ENCODE measurements at places on chromosomes 7 and 10. TPM values are rescaled to one million over a fixed set of nuclear protein-coding genes. Genes with fewer than 3 reads are reported as not detected.

Gene ARID5B
- total RNA-seq, result 1.5 TPM

Gene SLC29A4
- total RNA-seq, result 8.8 TPM

Gene LIPM
- not detected for total RNA-seq

DNA sequence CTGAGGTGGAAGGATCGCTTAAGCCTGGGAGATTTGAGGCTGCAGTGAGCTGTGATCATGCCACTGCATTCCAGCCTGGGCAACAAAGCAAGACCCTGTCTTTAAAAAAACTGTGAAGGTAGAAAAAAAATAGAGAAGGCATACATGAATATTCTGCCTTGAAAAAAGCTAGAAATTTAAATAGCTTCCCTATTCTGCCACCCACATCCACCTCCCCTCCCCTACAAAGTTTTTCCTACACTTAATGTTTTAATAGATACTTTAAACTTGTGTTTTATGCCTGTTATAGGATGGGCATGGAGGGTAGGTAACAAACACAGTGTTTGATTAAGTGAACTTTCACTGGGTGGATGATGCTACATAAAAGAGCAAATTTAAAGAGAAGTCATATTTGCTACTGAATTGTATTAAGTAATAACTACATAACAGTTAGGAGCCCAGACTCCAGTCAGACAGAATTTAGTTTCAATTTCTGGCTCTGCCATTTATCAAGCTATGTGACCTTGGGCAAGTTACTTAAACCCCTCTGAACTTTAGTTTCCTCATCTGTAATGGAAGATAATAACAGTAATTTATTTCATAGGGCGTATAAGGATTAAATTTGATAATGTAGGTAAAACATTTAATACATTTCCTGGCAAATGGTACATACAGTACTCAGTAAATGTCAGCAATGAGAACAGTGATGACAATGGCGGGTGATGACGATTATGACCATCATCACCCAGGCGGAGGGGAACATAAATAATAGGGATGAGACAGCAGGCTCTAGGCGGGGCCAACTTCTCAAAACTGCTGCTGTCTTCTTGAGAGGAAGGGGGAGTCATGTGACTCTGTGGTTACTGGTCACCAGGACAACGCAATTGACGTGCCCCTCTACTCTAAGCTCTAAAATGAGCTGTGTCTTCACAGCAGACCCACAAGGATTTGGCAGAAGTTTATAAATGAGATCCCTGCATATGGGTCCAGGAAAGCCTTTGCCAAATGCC, 15.8 kb downstream of the DNMBP start:
- H3K27ac ChIP-seq, result no peak overlapping the region
- no peaks in the 10 kb centered on the region for H3K27me3 ChIP-seq
- H3K4me1 ChIP-seq, result no peaks in the 10 kb centered on the region
- no peak overlapping the region for H3K4me3 ChIP-seq
- no peaks in the 10 kb centered on the region for H3K36me3 ChIP-seq

DNA sequence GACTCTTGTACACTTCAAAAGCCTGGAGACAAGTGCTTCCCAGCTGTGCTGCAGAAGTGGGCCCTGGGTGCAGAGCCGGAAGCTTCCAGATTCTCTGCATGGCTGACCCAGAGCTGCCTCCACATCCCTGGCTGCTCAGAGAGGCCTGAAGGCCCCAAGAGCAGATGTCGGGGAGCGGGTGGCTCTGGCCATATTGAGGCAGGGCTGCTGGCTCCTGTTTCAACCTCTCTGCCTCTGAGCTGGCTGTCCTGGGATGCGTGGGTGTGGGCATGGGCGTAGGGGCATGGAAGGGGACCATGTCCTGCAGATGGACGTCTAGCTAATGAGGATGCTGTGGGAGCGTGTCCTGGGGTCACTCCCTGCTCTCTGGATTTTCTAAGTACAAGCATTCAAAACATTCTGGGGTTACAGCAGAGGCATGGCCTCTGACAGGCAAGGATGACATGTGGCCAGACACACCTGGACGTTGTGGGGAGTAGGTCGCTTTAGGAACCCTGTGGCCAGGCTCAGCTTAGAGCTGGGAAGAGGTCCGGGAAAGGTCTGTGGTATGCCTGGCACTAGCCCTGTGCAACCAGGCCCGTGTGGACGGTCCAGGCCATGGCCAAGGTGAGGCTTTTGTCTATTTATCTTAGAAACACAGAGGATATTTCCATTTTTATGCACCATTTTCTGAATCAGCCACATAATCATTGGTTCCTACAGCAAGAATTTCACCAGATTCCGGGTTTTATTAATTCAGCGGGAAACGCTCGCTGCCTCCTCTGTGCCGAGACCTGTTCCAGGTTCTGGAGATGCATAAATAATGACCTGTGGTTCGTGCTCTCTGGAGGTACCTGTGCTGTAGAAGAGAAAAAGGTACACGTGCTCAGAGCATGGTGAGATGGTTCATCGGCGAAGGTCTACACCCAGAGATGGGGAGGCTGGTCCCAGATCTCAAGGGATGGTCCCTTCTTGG, 361.1 kb downstream of the GLRX3 start:
- no peak overlapping the region for H3K27ac ChIP-seq
- H3K27me3 ChIP-seq, result no peaks in the 10 kb centered on the region
- no peaks in the 10 kb centered on the region for H3K4me1 ChIP-seq
- H3K36me3 ChIP-seq, result no peaks in the 10 kb centered on the region
- no peak overlapping the region for H3K4me3 ChIP-seq
- DNase-seq, result no peak

GRCh38 chr10:30832001-30832748, 199.5 kb downstream of the ZNF438 start:
- no peak for DNase-seq
- H3K27me3 ChIP-seq, result no peaks in the 10 kb centered on the region
- no peak overlapping the region for H3K27ac ChIP-seq
- H3K4me1 ChIP-seq, result peaks cover 8% of the 10 kb centered on the region
- H3K4me3 ChIP-seq, result no peak overlapping the region

DNA sequence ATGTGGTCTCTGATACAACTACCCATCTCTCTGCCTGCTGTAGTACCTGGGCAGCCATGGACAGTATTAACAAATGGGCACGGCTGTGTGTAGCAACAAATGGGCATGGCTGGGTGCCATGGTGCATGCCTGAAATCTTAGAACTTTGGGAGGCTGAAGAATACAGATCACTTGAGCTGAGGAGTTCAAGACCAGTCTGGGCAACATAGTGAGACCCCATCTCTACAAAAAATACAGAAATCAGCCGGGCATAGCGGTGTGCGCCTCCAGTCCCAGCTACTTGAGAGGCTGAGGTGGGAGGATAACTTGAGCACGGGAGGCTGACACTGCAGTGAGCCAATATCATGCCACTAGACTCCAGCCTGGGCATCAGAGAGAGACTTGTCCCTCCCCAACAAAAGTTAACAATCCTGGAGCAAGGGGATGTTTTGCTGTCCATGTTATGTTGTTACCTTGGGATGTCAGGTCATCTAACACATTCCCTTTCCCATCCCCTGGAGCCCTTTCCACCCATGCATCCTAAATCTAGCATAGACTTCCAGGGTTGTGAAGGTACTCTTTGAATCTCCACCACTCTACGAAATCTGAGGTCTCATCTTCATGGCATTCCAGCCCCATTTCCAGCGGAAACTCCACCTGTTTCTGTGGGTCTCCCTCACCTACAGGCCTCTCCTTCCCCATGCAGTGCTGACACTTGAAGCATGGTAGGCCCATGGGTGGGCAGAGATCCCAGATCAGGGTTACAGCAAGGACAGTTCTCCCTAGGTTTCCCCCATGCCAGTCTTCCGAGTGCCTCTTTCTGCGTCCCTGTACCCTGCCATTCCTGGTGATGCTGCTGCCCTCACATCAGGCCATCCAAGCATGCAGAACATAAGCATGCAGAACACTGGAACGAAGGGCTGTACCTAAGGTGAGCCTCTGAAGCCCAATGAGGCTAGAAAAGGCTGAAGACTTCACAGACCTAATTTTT, 13.1 kb downstream of the FXYD4 start:
- no peak for DNase-seq
- H3K27ac ChIP-seq, result no peak overlapping the region
- H3K27me3 ChIP-seq, result no peaks in the 10 kb centered on the region
- no peaks in the 10 kb centered on the region for H3K4me1 ChIP-seq
- H3K36me3 ChIP-seq, result peaks cover 42% of the 10 kb centered on the region
- H3K4me3 ChIP-seq, result no peak overlapping the region

All from GM23338 (cell line).